ENCODE measurements at places on chromosomes 1 and 21.
A peak's percentile ranks its signal among the peaks of the same experiment; 100 is the strongest.

- DNase-seq, result no peak
These were observed 9.5 kb downstream of the SCCPDH start for GRCh38 chr1:246733704-246734103.

- no peak for DNase-seq
These were observed 20.8 kb upstream of the ECE1 start for GRCh38 chr1:21311016-21311415.

GRCh38 chr1:196717868-196718267 lies 56.8 kb upstream of the CFHR3 start:
- DNase-seq, result no peak

GRCh38 chr1:223460566-223461189 lies 67.5 kb downstream of the CCDC185 start:
- DNase-seq, result no peak

DNA sequence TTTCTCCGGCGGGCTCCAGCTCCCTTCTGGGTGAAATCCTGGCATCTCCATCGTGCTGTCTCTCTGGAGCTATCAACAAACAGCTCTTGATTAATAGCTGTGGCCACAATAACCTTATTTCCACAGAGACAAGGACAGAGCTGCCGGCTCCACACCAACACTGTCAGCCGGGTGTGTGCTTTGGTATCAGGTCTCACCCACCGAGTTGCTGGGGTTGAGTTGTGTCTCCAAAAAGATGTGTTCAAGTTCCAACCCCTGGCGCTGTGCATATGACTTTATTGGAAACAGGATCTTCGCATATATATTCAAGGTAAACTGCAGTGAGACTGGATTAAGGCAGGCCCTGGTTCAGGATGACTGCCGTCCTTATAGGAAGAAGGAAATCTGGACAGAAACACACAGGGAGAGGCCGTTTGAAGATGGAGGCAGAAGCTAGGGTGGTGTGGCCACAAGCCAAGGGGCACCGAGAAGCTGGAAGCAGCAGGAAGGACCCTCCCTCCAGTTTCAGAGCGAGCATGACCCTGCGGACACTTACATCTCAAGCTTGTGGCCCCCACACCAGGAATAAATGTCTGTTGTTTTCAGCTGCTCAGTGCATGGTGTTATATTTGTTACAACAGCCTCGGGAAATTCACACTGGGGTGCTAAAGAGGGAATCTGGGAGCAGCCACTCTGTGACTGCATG lies 88.4 kb upstream of the TMPRSS2 start:
- no peak for DNase-seq

DNA sequence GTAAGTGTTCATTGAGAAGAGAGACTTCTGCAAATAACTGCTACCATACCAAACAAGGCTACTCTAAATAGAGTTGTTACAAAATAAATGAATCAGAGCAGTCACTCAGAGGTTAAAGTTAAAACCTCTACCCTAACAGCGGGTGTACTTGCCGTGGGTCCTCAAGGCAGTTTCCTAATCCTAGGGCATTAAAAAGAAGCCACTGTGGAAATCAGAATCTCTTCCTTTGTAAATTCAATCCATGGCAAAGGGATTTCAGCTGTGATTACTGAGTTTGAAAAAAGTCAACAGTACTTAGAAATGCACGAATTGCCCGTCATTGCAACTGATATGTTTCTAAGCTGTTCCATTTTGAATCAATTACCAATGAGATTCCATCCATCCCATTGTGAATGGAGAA lies 13.5 kb downstream of the TBX15 start:
- DNase-seq, result no peak

DNA sequence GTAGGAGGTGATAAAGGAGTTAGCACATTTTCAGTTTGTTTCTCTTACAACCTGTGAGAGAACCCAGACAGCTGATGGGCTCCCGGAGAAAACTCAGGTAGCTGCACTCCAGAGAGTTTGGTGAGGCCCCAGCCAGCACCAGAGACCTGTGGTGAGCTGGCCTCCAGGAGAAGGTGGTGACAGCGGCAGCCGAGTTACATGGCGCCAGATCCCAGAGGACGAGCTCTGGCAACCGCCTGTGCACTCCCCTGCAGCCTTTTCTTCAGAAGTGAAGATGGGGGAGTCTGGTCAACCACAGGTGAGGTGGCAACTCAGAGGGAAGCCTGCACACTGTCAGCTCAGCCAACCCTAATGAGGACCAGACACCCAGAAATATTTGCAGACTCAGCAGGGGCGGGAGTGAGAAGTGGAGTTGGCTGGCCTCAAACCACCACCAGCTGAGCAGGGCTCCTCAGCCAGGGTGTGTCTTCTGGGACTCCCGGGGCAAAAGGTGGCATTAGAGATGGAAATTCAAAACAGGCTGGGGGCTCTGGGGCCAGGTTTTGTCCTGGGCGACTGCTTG lies 209.7 kb downstream of the SETD4 start:
- no peak for DNase-seq

GRCh38 chr1:46637444-46638083 lies 21.0 kb upstream of the MOB3C start:
- no peak for DNase-seq

DNA sequence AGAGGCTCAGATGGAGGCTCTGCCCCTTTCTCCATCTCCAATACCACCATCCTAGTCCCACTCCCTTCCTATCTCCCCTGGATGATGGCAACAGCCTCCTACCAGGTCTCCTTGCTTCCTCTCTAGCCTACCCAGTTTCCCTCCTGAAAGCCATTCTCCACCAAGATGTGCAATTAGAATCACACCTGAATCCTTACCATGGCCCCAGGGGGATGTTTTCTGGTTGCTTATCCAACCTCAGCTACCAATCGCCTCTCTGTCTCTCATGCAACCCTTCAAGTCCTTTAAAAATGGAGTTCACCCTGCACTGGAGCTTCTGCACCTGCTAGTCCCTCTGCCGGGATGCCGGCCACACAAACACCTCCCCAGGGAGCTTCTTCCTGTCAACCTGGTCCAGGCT lies 2.9 kb downstream of the RCAN1 start:
- no peak for DNase-seq

DNA sequence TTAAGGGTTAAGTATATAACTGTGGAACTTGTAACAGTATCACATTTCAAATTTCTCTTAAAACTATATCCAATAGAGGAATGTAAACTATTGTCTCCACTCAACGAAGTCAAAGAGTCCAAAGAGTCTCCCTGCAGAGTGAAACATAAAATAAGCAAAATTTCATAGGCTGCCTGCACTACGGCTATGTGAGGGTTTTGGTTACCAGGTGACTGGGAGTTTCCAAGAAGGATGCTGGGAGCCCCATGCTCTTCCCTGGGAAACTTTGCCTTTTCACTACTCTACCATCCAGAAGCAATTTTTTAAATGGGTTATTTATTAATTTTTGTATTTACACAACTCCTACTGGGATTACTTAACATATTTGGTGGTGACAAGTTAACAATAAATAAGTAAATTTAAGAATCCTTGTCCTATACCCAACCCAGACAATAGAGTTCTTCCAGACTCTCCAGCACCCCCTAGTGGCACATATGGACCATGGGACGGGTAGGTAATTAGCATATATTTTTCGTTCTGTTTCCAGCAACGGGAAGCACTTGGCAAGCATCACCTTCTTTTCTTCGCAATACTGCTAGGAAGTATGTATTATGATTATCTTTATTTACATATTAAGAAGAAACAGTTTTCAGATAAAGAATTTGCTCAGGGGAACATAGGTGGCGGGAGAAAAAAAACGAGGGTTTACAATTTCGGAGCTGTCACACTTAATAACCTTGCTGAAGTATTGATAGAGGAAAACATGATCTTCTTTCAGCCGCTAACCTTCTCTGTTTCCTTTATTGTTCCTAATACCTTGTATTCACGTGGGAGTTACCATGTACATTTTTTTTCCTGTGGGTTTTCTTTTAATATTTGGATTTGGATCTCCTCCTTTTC lies 3.5 kb downstream of the FMO2 start:
- DNase-seq, result peak; percentile 40

- no peak for DNase-seq
These were observed at the start of gene PLCH2 for GRCh38 chr1:2476061-2476999. Gene PLCH2, plus strand, starts transcription at chr1:2476289. Its CDS starts 300 bp downstream, at chr1:2476589.

GRCh38 chr1:10471411-10472219 lies 714 bp downstream of the DFFA start:
- DNase-seq, result no peak

DNA sequence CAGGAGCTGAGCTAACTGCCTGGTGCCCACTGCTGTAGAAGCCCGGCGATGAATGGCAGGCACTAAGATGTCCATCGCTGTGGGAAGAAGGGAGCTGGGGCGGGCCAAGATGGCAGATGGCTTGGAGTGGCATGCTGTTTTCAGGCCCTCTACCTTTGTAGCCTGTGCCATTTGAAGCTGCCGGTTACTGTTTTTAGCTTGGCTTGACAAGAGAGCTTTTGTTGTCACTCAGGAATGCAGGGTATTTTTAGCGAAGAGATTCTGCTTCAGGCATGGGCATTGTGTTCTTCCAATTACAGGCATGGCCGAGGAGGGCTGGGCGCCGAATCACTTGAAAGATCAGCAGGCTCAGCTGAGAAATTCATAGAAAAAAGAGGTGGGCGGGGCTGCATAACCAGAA lies 348.7 kb downstream of the RPS6KC1 start:
- DNase-seq, result no peak

DNA sequence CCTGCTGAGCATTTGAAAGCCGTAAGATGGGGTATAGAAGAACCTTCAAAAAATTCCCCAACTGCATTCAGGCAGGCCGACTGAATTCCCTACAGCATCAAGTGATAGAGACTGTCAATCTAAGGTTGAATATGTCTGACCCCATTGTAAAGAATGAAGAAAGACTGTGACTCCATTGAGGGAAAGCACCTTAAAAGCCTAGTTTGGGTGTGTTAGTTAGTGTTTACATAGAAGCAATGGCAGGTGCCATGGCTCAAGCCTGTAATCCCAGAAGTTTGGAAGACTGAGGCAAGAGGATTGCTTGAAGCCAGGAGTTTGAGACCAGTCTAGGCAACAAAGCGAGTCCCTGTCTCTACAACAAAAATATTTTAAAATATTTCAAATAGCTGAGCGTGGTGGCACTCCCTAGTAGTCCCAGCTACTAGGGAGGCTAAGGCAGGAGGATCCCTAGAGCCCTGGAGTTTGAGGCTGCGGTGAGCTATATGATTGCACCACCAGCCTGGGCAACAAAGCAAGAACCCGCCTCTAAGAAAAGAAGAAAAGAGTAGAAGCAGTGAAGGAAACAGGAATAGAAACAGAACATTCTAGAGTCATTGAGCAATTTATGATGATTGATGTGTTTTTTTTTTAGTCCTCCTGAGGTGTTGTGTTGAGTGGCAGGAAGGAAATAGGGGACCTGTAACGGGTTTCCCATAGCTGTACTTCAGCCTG lies 15.4 kb downstream of the POLR3GL start:
- DNase-seq, result no peak

DNA sequence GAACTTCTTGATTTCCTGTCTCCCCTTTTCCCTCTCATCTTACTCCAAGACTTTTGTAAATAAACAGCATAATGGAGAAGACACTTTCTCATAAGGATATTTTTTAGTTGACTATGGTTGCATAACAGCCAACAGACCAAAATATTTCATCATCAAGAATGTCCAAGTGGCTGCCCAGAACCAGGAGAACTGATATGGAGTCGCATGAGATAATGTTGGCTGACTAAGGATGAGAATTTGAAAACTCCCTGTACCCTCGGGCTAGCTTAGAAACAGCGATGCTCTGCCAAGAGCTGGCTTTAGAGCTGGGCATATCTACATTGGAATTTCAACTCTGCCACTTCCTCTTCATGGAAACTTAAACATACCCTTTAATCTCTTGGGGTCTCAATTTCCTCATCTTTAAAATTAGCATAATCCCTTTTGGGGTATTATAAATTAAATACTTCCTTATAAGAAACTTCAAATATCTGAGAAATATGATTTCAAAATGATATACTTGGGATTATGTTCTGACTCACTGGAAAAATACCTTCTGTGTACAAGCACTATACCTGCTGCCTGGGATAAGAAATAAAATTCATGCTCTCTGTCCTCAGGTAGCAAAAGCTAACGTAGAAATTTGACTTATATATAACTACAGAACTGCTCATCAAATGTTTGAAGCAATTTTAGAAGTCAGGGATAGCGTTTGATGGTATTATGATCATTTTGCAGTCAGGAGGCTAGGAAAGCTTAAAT lies 777.3 kb downstream of the LTN1 start:
- DNase-seq, result no peak

- DNase-seq, result no peak
These were observed 137.7 kb downstream of the NAV1 start for GRCh38 chr1:201676641-201677040.

GRCh38 chr1:53183095-53183990 lies 13.3 kb upstream of the CPT2 start:
- DNase-seq, result no peak

DNA sequence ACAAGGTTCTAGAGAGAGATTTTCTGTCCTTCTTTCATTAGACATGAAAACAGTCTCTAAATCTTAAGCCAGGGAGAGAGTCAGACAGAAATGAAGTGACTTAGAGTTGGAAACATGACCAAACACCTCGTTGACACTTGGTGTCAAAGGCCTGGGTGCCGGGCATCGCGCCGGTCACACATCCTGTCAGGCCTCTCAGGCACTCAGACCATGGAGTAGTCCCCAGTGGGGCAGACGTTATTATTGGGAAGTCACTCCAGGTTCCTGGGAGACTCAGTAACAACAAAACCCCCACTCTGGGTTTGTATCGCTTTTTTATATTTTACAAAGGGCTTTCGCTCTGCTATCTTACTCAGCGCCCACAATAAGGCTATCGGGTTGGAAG lies 25.8 kb downstream of the KCNN3 start:
- DNase-seq, result no peak

DNA sequence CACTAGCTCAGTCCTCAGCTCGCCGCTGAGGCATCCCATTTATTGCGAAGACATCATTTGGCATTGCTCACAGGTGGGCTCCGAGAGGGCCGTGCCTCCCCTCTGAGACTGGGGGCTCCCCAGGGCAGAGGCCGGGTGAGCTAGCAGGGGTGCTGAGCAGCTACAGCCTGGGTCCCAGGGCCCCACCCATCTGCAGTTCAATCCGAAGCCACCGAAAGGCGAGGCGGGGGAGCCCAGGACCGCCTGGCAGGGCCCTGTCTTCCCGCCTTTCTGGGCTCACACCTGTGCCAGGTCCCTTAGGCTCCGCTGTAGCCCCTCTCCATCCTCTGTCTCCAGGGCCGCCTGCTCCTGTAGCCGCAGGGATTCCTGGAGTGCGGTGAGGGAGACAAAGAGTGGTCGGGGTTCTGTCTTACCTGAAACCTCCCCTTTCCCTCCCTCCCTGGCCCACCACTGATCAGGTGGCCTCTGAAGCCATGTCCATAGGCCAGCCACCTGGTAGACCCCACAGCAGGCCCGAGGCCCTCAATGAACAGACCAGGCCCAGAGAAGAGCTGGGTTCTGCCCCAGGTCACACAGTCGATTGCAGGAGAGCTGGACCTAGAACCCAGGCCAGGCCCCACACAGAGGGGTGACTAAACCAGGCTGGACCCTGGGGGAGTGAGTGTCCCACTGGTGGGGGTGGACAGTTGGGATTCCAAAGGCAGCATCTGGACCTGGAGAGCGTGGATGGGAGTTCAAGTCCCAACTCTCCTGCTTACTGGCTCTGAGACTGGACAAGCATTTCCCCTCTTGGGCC lies 18.1 kb upstream of the NBPF1 start:
- DNase-seq, result no peak

Measured in Jurkat, Clone E6-1 (cell line).